Astrocyte of the cerebellum (primary cell): ENCODE measurements at places on chromosomes 3 and 15.

DNA sequence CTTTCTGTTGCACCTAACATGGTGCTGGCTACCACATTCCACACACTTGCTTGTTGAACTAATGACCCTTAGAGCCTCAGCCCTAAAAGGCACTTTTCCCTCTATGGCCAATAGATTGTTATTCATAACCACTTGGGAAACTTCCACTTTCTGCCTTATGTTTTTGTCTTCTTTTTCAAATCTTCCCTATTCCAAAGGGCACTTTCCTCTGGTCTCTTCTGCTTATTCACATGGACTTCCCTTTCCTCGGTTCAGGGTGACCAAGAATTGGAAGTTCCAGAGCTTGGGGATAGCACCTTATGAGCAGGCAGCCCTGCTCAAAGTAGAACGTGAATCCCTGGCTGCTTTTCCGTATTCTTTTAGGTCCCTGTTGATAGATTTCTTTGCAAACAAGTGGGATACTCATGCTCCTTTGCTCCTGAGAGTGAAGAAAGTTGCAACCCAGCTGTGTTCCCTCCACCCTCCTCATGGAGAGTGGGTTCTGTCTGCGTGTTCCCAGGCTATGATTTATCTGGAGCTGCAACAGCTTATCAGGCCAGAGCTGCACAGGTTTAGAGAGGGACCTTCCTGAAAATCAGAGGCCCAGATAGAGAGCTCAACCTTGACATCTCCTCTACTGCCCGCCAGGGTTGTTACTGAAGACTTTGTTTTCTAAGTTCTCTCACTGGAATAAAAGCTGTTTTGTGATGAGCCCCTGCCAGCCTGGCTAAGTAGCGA, 58.8 kb upstream of the MYZAP start:
- DNase-seq, result no peak

GRCh38 chr3:157501863-157502262, 1.4 kb downstream of the VEPH1 start:
- DNase-seq, result no peak

DNA sequence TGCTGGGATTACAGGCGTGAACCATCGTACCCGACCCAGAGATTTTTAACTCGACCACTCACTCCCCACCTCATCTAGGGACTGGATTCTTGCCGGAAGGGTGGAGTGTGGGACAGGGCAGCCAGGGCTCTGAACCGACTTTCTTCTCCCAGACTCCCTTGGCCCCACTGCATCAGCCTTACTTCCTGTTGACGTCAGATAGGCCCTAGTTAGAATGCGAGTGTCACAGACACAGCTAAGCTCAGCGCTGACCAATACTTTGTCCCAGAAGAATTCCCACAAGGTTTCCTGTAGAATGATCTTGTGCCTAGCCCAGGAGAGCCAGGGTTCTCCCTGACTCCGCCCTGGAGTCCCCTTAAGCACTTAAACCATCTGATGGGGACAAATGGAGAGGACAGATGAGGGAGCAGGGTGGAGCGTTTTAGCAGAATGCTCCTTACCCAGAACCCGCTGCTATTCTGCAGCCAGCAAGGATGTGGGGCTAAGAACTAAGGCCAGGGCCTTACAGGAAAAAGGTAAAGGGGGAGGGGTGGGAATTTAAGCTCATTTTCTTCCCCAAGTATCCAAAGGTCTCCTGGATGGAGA, 5.8 kb upstream of the TUSC2 start:
- DNase-seq, result no peak

- DNase-seq, result no peak
Observed at GRCh38 chr3:181735911-181736310, 24.2 kb downstream of the SOX2 start.

DNA sequence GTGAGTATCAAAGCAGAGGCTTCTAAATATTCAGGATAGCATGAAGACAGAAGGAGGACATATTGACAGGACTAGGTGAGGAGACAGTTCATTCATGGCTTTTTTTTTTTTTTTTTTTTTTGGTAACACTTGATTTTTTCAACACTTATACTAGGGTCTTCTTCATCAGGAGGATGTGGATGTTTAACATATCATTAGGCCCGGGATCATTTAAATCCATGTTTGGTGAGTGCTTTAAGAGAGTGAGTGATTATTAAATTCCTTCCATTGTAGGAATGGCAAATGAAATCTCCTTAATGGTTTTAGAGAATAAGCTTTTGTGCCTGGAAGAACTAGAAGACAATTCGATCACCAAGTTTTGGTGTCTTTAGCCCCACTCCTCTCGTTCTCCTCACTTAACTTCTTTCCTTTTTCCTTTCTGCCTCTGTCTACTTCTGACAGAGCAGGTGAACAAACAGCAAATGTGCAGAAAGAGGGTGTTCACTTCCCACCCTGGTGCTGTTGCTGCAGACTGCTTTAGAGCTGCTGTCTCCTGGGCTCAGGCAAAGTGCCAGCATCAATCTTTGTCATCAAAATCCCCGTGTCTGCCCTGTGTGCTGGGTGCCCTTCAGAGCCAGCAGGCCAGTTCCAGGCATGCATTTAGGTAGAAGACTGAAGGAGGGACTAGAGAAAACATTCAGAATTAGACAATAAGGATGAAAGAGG, 35.6 kb upstream of the RAB11A start:
- no peak for DNase-seq

GRCh38 chr3:168273917-168274316, 178.2 kb upstream of the GOLIM4 start:
- DNase-seq, result no peak

DNA sequence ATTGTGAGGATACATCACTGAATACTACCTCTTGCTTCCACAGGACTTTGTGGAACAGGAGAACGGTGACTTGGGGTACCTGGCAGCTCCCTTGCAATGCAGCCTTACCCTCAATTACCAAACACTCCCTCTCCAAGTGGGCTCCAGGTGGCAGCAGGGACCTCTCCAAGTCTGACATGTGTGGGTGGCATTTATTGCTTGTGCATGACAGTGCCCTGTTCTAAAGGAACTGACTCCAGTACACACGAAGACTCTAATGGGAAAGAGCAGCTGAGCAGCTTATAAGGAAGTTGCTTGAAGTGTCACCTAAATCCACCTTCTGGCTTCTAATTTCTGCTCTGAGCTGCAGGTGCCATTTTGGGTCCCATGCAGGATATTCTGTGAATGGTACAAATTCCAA, 174.1 kb upstream of the SLCO3A1 start:
- no peak for DNase-seq

DNA sequence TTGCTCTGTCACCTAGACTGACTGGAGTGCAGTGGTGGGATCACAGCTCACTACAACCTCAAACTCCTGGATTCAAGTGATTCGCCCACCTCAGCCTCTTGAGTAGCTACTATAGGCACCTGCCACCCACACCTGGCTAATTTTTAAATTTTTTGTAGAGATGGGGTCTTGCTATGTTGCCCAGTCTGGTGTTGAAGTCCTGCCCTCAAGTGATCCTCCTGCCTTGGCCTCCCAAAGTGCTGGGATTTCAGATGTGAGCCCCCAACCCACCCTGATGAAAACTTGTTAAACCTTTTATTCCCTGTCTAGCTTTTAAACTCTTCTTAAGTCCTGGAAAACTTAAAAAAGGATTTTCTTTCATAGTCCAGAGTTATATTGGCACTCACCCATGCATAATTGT, 2.6 kb downstream of the ECT2 start:
- DNase-seq, result no peak

DNA sequence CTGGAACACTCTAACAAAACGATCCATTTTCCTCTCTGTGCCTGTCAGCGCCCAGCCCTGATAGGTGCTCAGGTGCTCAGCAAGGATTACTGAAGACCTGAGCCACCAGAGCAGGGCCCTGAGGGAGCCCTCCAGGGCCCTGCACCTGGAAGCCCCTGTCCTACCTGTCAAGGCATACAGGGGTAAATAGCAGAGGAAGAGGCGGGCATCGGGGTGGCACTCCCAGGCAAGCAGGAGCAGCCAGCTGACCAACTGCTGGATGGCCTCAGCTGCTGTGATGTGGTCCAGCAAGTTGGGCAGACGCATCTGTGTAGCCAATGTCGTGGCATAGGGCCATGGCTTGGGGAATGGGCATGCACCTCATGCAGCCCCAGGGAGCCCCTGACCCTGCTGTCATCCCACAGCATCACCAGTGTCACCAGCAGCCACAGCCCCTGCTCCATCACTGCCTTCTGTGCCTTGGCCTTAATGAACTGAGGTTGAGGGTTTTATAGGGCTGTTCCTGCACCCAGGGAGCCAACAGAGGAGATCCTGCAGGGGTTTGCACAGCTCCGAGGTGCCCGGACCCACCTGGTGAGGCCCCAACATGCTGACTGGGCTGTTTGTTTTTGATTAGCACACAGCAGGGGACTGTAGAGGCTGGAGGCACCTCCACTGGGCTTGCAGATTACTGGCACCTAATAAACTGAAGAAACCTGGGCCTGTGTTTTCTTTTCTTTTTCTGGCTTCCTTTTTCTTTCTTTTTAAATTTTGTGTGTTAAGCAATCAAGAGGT, 7.9 kb upstream of the WDR6 start:
- no peak for DNase-seq

GRCh38 chr3:38564631-38565338, 68.6 kb downstream of the EXOG start:
- DNase-seq, result no peak

DNA sequence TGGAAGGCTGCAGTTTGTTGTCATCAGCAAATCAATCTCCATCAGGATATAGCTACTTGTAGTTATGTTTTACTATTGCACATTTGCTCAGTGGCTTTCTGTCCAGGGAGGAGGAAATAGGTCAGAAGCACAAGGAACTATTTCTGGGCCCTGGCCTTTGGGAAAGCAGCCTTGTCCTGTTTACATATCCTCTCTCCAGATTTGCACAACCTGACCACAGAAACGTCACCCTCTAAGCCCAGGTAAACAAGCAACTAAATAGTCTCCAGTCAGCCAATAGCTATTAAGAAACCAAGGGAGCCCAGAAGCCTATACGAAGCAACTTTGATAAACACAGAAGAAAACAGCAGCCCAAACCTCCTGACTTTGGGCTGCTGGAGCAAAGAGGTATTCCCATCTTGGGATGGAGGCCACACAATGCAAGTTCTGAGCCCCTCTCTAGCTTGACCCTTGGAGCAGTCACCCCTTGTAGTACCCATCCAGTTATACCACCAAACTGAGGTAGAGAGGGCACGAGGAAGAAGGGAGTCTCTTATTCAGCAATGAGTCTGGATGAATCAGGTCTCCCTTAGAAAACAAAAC, 2.3 kb upstream of the FEM1B start:
- no peak for DNase-seq

DNA sequence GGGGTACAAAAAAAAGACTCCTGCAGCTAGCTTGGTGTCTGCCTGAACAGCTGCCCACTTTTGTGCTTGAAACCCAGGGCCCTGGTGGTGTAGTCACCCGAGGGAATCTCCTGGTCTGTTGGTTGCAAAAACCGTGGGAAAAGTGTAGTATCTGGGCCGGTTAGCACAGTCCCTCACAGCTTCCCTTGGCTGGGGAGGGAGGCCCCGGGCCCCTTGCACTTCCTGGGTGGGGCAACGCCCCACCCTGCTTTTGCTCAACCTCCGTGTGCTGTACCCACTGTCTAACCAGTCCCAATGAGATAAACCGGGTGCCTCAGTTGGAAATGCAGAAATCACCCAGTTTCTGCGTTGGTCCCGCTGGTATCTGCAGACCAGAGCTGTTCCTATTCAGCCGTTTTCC, 211.7 kb upstream of the ZPLD1 start:
- no peak for DNase-seq

GRCh38 chr3:5349343-5349742, 161.8 kb downstream of the EDEM1 start:
- no peak for DNase-seq

GRCh38 chr3:189794518-189794917, 163.3 kb downstream of the TP63 start:
- no peak for DNase-seq

- no peak for DNase-seq
Observed at GRCh38 chr15:81216422-81216821, 19.7 kb downstream of the IL16 start.

- DNase-seq, result no peak
Observed at GRCh38 chr15:90645873-90646575, 71.1 kb upstream of the BLM start.

GRCh38 chr3:40369716-40370115, 17.3 kb upstream of the ENTPD3 start:
- DNase-seq, result no peak

GRCh38 chr3:4471907-4472306, 4.8 kb upstream of the SUMF1 start:
- DNase-seq, result no peak

- peak; percentile 47 for DNase-seq
Observed at GRCh38 chr3:79204351-79204750, 563.4 kb downstream of the ROBO1 start.

DNA sequence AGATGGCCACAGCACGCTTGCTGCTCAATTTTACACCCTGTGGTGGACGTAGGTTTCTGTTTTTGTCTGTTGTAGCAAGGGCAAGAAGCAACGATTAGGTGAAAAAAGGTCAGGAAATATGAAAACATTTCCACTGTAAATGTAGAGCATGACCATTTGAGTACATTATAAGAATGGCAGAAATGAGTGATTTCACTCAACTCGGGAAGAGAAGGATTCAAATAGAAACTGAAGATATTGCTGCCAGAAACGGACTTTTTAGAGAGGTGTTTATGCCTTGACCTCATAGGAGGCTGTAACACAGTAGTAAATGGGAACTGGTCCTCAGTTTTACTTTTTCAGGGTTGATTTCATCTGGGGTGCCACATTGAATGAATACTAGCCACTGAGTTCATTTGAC, 33.1 kb upstream of the GASK1A start:
- DNase-seq, result no peak

DNA sequence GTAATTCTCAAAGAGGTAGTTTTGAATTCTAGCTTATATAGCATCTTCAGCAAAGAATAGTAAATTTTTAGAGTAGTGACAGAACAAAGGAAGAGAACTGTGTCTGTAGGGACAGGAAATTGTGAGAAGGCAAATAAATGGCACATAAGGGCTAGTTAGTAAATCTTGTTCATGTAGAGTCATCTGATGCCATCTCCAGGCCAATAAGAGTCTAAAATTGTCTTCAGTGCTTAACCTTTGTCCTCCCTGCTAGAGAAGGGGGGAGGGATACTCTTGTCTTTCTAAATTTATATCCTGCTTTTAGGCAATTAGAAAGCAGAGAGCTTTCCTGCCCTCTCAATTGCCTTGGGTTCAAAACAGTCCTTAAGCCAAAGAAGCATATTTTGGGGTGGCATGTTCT, 87.0 kb upstream of the DNAJC19 start:
- DNase-seq, result no peak

GRCh38 chr3:108861401-108861800, 38.8 kb downstream of the TRAT1 start:
- no peak for DNase-seq

DNA sequence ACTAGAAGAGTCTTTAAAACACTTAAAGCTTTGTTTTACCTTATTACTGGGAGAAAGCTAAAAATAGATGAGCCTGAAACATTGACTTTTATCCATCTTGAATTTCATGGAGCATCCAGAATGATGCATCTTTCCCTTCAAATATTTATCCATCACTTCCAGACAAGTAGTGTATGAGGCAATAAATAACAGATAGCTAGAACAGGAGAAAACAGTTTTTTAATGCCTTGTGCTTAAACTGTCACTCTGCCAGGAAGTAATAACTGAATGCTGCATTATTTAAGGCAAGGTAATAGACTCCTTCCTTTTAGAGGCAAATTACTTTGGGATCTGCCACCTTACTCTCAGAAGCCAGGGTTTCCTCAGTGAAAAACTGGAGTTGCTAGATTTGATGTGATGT, 225.8 kb upstream of the NAALADL2 start:
- DNase-seq, result no peak

GRCh38 chr15:68229386-68230156, at the start of gene CLN6:
Gene CLN6, minus strand, starts transcription at chr15:68229728. Its CDS starts 144 bp downstream, at chr15:68229584.
- DNase-seq, result peak; percentile 32
